Cardiac muscle cell (in vitro differentiated cells and primary cell): ENCODE measurements at places on chromosomes 7 and 10.

DNA sequence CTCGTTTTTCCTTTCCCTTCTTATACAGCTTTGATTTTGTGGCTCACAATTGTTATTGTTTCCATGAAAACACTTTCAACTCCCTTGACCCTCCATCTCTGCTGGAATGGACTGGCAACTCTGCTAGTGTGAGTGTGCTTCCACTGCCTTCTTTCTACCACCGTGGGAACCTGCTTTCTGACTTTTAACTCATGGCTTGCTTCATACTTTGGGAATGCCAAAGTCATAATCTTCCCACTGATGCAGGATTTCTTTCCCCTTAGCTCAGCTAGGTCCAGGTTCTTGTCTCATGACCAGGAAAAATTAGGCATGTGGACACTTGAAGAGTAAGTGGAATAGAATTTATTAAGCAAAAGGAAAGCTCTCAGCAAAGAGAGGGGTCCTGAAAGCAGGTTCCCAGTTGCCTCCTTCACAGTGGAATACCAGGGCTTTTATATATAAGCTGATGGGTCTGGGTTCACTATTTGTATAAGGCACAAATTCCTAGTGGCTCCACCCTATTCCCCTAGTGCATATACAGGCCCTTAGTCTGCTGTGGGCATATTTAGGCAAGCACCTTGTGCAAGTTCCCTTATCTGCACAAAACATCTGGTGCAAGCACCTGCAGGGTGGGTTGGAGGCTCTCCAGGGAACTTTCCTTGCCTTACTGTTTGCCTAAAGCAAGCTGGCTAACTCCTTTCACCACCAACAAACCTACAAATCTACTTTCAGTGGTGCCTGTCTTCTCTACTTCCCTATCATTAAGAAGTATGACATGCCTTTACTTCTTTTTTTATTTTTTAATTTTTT is 119.5 kb downstream of the CFAP58 start:
- peaks cover 11% of the 10 kb centered on the region for H3K4me1 ChIP-seq
- H3K27me3 ChIP-seq: no peaks in the 10 kb centered on the region
- no peak for DNase-seq
- H3K27ac ChIP-seq: no peak overlapping the region
- no peak overlapping the region for H3K4me3 ChIP-seq

DNA sequence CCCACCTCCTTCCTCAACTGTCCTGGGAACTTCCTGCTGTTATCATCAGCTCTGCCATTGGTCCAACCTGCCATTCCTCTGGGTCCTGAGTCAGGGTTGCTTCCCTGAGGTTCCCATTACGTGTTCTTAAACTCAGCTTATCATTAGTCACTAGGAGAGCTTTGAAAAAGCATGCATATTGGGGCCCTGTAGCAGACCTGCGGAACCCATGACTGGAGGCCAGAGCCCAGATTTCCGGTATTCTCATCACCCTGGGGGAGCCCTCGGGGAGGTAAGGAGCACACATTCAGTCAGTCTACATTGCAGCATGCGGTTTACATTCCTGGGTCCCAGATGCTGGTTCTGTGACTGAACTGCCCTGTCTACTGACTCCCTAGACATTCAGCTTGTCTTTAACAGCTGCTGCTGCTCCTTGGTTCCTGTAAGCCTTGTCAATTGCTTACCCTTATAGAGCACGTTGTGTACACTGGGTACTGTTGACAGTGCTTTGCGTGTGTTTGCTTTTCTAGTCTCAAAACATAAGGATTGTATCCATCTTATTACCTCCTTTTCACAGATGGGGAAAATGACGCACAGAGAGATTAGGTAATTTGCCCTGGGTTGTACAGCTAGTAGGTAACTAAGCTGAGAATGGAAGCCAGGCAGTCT is 12.8 kb downstream of the CDHR3 start:
- H3K4me1 ChIP-seq: peaks cover 13% of the 10 kb centered on the region
- no peaks in the 10 kb centered on the region for H3K36me3 ChIP-seq
- no peaks in the 10 kb centered on the region for H3K27me3 ChIP-seq
- no peak overlapping the region for H3K27ac ChIP-seq

GRCh38 chr10:507908-508444 is 181.5 kb downstream of the DIP2C start:
- H3K4me1 ChIP-seq: peaks cover 22% of the 10 kb centered on the region
- DNase-seq: no peak
- no peaks in the 10 kb centered on the region for H3K36me3 ChIP-seq
- peaks cover 7% of the 10 kb centered on the region for H3K27me3 ChIP-seq
- no peak overlapping the region for H3K4me3 ChIP-seq
- no peak overlapping the region for H3K27ac ChIP-seq

GRCh38 chr10:8269976-8270375 is 215.5 kb downstream of the GATA3 start:
- no peak overlapping the region for H3K4me3 ChIP-seq
- no peak for DNase-seq
- H3K36me3 ChIP-seq: no peaks in the 10 kb centered on the region
- H3K4me1 ChIP-seq: no peaks in the 10 kb centered on the region
- peaks cover 14% of the 10 kb centered on the region for H3K27me3 ChIP-seq
- H3K27ac ChIP-seq: no peak overlapping the region

GRCh38 chr7:20896996-20897395 is 110.3 kb upstream of the SP8 start:
- H3K27ac ChIP-seq: no peak overlapping the region
- no peaks in the 10 kb centered on the region for H3K36me3 ChIP-seq
- H3K4me3 ChIP-seq: no peak overlapping the region
- no peaks in the 10 kb centered on the region for H3K27me3 ChIP-seq

DNA sequence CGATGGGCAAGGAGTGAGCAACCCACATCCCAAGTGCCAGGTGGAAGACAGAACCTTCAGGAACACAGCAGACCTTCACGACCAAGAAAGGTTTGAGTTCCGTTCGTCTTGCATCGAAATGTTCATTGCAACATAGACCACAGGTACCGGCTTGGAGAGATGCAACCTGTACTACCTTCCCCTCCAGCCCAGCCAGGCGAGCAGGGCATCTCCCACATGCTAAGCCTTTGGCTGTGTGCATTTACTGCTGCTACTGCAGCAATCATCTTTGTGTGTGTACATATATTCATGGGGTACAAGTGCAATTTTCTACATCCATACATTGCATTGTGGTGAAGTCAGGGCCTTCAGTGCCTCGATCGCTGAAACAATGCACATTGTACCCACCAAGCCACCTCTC is 58.8 kb downstream of the CTBP2 start:
- no peaks in the 10 kb centered on the region for H3K27me3 ChIP-seq
- H3K27ac ChIP-seq: no peak overlapping the region
- no peak for DNase-seq
- peaks cover 3% of the 10 kb centered on the region for H3K4me1 ChIP-seq
- no peak overlapping the region for H3K4me3 ChIP-seq
